ENCODE measurements at places on chromosomes 4 and X. TPM values are rescaled to one million over a fixed set of nuclear protein-coding genes. Genes with fewer than 3 reads are reported as not detected.

GRCh38 chr4:113962719-113963265 lies 16.7 kb downstream of the ARSJ start:
- H3K27ac ChIP-seq, result no peak overlapping the region
- H3K27me3 ChIP-seq, result no peaks in the 10 kb centered on the region
- no peak overlapping the region for H3K4me3 ChIP-seq

GRCh38 chr4:72325215-72325614 lies 243.8 kb downstream of the ADAMTS3 start:
- DNase-seq, result no peak
- H3K27me3 ChIP-seq, result no peaks in the 10 kb centered on the region
- H3K4me1 ChIP-seq, result no peaks in the 10 kb centered on the region
- H3K4me3 ChIP-seq, result no peak overlapping the region

GRCh38 chrX:118348186-118348810 lies 2.4 kb downstream of the WDR44 start:
- no peak for DNase-seq
- H3K27me3 ChIP-seq, result no peaks in the 10 kb centered on the region
- H3K4me3 ChIP-seq, result peak overlapping the region; percentile 73
- H3K4me1 ChIP-seq, result peaks cover 5% of the 10 kb centered on the region
- H3K27ac ChIP-seq, result peak overlapping the region; percentile 26

DNA sequence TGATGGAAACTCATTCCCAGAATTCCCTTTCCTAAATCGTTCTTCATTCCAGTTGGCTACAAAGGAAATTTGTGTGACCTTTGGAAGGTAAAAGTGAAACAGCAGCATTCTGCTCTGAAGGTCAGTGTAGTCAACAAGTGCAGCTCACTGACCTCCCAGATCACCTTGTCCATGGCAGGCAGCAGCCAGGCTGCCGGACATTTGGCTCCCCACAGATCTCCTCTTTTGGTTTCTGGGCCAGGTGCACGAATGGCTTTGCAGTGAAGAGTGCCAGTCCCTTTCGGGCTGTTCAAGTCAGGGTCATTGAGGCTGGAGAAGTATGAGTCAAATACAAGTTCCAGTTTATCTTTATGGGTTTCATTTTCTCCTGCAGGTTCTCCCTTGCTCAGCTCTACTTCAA lies 14.3 kb downstream of the GPRIN3 start:
- no peak overlapping the region for H3K27ac ChIP-seq
- H3K4me3 ChIP-seq, result no peak overlapping the region
- no peaks in the 10 kb centered on the region for H3K27me3 ChIP-seq
- H3K4me1 ChIP-seq, result peaks cover 8% of the 10 kb centered on the region
- no peaks in the 10 kb centered on the region for H3K36me3 ChIP-seq

DNA sequence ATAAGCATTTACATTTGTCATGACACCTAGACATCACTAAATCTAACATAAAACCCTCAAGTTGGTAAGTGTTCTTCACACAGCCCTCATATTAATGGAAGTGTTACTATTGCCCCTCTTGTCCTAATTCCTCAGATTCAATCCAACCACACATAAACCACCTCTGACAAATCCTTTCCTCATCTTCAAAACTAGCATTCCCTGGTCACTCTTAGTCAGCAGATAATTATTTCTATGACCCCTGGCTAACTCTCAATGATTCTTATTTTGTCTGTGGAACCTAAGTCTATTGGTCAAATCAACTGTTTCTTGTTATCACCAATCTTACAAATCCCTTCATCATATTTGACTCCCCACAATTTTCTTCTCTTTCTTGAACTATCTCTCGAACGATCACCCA lies 168.6 kb downstream of the PPP3CA start:
- H3K27ac ChIP-seq, result no peak overlapping the region
- no peaks in the 10 kb centered on the region for H3K27me3 ChIP-seq
- H3K4me1 ChIP-seq, result no peaks in the 10 kb centered on the region
- H3K36me3 ChIP-seq, result no peaks in the 10 kb centered on the region
- DNase-seq, result no peak
- no peak overlapping the region for H3K4me3 ChIP-seq

DNA sequence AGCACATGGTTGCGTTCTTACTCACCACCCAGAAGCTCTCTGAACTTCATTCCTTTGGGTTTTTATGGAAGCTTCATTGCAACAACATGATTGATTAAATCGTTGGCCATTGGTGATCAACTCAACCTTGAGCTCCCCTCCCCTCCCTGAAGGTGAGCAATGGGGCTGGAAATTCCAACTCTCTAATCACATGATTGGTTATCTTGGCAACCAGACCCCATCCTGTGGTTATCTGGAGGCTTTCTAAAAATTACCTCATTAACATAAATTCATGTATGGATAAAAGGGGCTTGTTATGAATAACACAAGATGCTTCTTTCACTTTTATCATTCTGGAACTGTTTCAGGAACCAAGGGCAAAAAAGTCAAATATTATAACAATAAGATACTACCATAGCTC lies 34.6 kb upstream of the NMU start:
- no peak overlapping the region for H3K27ac ChIP-seq
- H3K27me3 ChIP-seq, result no peaks in the 10 kb centered on the region
- H3K36me3 ChIP-seq, result no peaks in the 10 kb centered on the region
- DNase-seq, result no peak
- H3K4me3 ChIP-seq, result no peak overlapping the region
- H3K4me1 ChIP-seq, result no peaks in the 10 kb centered on the region

GRCh38 chr4:147651563-147651962 lies 32.4 kb downstream of the PRMT9 start:
- DNase-seq, result no peak
- H3K4me1 ChIP-seq, result peaks cover 4% of the 10 kb centered on the region
- H3K36me3 ChIP-seq, result no peaks in the 10 kb centered on the region
- no peak overlapping the region for H3K4me3 ChIP-seq

DNA sequence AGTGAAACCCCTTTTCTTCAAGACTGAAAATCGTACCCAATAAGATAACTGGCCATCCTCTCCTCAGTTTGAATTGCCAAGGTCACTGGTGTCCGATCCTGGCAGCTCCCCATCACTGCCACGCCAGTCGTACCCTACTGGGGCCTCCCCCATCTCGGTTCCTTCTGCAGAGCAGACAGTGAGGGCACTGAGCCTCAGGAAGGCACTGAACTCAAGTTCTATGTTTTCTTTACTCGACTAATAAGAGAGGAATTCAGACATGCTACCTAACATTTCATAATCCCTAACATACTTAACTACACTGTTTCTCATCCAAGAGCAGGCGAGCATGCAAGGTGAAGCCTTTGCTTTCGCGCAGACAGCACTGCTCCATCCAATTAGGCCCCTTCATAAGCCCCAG lies 23.4 kb downstream of the ZFYVE28 start:
- DNase-seq, result no peak
- no peak overlapping the region for H3K27ac ChIP-seq
- no peak overlapping the region for H3K4me3 ChIP-seq
- no peaks in the 10 kb centered on the region for H3K27me3 ChIP-seq
- no peaks in the 10 kb centered on the region for H3K4me1 ChIP-seq

- no peak overlapping the region for H3K4me3 ChIP-seq
- no peaks in the 10 kb centered on the region for H3K27me3 ChIP-seq
- no peak overlapping the region for H3K27ac ChIP-seq
- H3K36me3 ChIP-seq, result no peaks in the 10 kb centered on the region
- no peaks in the 10 kb centered on the region for H3K4me1 ChIP-seq
Observed at GRCh38 chrX:71998836-71999509, 88.3 kb downstream of the NHSL2 start.

FGFRL1 gene
- total RNA-seq, result 1.1 TPM

STS gene
- total RNA-seq, result 5.3 TPM

DNA sequence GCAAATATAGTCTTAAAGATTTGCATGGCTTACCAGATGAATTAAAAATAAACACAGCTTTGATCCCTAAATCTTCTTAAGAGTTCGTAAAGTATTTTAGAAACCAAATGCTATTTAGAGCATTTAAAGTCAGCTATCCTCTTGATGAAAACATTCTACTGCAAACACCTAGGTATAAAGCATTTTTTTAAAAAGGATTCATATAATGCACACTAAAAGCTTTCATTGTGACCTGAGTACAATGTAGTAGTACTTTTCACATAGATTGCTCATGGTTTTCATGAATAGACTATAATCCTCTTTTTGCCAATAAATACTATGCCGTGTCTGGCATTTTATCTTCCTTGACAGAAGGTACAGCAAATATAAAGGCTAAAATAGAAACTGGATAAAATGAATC lies 805.1 kb upstream of the INTU start:
- H3K4me3 ChIP-seq, result no peak overlapping the region
- no peaks in the 10 kb centered on the region for H3K4me1 ChIP-seq
- no peaks in the 10 kb centered on the region for H3K36me3 ChIP-seq
- DNase-seq, result no peak

DNA sequence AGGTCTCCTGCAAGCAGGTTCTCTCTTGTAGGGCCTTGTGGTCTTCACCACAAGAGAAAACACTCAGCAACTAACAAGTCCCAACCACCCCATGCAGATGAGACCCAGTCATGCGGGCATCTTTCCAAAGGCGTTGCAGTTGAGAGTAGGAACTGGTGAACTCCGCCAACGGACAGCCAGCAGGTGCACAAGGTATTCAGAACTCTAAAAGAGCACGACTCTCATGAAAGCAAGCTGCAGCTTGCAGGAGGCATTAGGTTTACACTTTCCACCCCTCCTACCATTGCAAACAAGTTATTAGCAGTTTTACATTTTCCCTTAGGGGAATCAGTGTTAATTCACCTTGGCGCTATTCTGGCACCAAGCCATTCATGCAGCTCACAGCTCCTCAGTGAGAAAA lies 173.4 kb upstream of the KIT start:
- H3K4me1 ChIP-seq, result no peaks in the 10 kb centered on the region
- H3K27ac ChIP-seq, result no peak overlapping the region
- no peak overlapping the region for H3K4me3 ChIP-seq
- no peak for DNase-seq
- no peaks in the 10 kb centered on the region for H3K27me3 ChIP-seq
- H3K36me3 ChIP-seq, result no peaks in the 10 kb centered on the region

GRCh38 chr4:113878668-113879067 lies 100.8 kb downstream of the ARSJ start:
- H3K36me3 ChIP-seq, result no peaks in the 10 kb centered on the region
- H3K4me3 ChIP-seq, result no peak overlapping the region
- no peak for DNase-seq
- no peaks in the 10 kb centered on the region for H3K4me1 ChIP-seq
- H3K27me3 ChIP-seq, result no peaks in the 10 kb centered on the region
- H3K27ac ChIP-seq, result no peak overlapping the region

GRCh38 chr4:128855621-128856020 lies 46.1 kb downstream of the JADE1 start:
- peaks cover 12% of the 10 kb centered on the region for H3K4me1 ChIP-seq
- H3K36me3 ChIP-seq, result peaks cover 44% of the 10 kb centered on the region
- DNase-seq, result no peak
- H3K27me3 ChIP-seq, result no peaks in the 10 kb centered on the region
- H3K27ac ChIP-seq, result no peak overlapping the region

- no peaks in the 10 kb centered on the region for H3K4me1 ChIP-seq
- H3K4me3 ChIP-seq, result no peak overlapping the region
- no peak overlapping the region for H3K27ac ChIP-seq
Observed at GRCh38 chrX:133364865-133365264, 50.4 kb downstream of the GPC4 start.

CLIC2 gene
- total RNA-seq, result 27.5 TPM

DNA sequence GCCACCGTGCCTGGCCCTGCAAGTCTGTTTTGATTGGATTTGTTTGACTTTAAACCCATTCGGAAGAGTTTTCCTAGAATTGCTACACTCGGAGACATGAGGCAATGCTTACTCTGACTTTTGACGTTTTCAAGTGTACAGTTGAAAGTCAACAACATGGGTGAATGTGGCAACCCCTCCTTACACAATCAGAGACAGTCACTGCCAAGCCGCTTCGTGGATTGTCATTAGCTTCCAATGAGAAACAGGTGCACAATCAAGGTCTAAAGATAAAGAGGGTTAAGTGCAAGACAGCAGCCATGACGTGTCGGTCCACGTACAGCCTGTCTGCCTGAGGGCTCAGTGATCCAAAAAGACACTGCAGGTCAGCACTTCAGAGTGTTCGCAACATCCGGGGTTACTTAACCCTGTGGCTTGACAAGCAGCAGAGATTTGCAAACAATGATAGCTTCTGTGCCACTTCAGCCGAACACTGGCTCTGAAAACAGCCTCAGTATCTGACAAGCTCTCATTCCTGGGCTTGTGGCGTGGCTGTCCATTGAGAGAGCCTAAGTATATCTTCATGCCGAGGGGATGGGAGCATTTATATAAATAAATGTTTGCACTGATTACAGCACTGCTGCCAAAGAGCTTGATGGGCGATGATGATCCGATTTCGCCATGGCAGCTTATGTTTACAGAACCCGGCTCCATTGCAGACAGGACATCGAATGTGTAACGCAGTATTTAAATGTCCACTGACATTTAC lies 180.0 kb downstream of the DHRSX start:
- H3K36me3 ChIP-seq, result no peaks in the 10 kb centered on the region
- H3K4me3 ChIP-seq, result no peak overlapping the region
- no peaks in the 10 kb centered on the region for H3K27me3 ChIP-seq
- no peak overlapping the region for H3K27ac ChIP-seq
- H3K4me1 ChIP-seq, result no peaks in the 10 kb centered on the region
- DNase-seq, result no peak

CNGA1 gene
- 4.8 TPM for total RNA-seq

NWD2 gene
- total RNA-seq, result not detected

FRG2 gene
- not detected for total RNA-seq

DNA sequence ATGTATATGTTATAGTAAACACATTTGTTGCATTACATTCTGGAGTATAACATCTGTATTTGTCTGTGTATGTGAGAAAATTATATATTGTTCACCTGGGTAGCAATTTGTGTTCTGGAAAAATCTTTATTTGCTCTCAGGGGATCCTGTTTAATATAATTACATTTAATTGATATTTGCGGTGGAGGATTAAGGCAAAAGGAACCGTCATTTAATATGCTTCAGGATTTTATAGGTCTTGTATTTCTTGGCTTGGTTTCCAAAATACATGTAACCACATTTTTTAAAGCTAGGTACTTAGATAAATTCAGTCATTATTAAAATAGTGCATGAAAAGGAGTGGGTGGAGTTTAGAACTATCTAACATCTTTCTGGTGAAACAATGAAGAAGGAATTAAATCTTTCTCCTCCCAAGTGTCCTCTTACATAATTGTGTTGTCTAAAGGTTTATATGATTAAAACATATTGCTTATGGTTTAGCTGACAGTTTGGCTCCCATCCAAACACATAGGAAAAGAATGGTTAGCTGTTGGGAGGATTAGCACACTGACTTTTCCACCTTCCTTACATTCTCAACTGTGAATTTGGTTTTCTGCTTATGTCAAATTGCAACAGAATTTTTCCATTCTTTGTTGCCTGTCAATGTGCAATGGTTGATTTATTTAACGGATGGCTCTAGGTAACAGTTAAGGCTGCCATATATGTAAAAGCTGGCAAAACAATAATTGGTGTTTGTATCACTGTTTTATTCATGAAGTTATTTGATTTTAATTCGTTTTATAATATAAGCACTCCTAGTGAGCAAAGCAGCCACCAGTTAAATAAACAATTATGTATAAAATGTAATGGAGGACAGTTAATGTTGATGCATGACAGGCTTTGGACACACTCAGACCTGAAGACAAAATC lies 250.8 kb upstream of the SFRP2 start:
- no peak overlapping the region for H3K27ac ChIP-seq
- no peak for DNase-seq
- H3K4me1 ChIP-seq, result no peaks in the 10 kb centered on the region
- H3K36me3 ChIP-seq, result no peaks in the 10 kb centered on the region

KCNE5 gene
- total RNA-seq, result 0.46 TPM

GRCh38 chrX:42000836-42001235 lies 77.5 kb upstream of the CASK start:
- H3K27ac ChIP-seq, result no peak overlapping the region
- H3K4me3 ChIP-seq, result no peak overlapping the region
- no peaks in the 10 kb centered on the region for H3K36me3 ChIP-seq
- H3K27me3 ChIP-seq, result no peaks in the 10 kb centered on the region

GRCh38 chr4:72886602-72887001 lies 182.9 kb downstream of the COX18 start:
- H3K27me3 ChIP-seq, result no peaks in the 10 kb centered on the region
- no peak overlapping the region for H3K4me3 ChIP-seq
